GM23338 (cell line): ENCODE measurements at places on chromosomes 7 and 10. TPM values are rescaled to one million over a fixed set of nuclear protein-coding genes. Genes with fewer than 3 reads are reported as not detected.

Gene SEMA3D
- total RNA-seq = 7.2 and 8.9 TPM in 2 replicates

Gene FAM25A
- not detected in 2 replicates for total RNA-seq

Gene CDK1
- total RNA-seq = 166 and 168 TPM in 2 replicates

Gene C10orf62
- total RNA-seq = not detected in 2 replicates

Gene PAX2
- total RNA-seq = not detected in 2 replicates

Gene SPDYE16
- not detected in 2 replicates for total RNA-seq

Gene KLF14
- total RNA-seq = not detected in 2 replicates

Gene MOGAT3
- total RNA-seq = 0.85 TPM in 1 of 2 replicates, not detected in the other

Gene PDE6C
- not detected in 2 replicates for total RNA-seq

Gene MYO1G
- 0.08 and 0.10 TPM in 2 replicates for total RNA-seq

Gene HOXA9
- total RNA-seq = not detected in 2 replicates

Gene PLEKHS1
- total RNA-seq = not detected in 2 replicates

Gene CFAP70
- total RNA-seq = 0.08 and 0.17 TPM in 2 replicates

Gene EPO
- total RNA-seq = 0.89 TPM in 1 of 2 replicates, not detected in the other

Gene LHFPL3
- total RNA-seq = 0.24 and 0.43 TPM in 2 replicates

Gene CALML5
- 0.27 TPM in 1 of 2 replicates, not detected in the other for total RNA-seq

Gene ASB4
- not detected in 2 replicates for total RNA-seq

Gene KBTBD2
- 33.9 and 34.9 TPM in 2 replicates for total RNA-seq

DNA sequence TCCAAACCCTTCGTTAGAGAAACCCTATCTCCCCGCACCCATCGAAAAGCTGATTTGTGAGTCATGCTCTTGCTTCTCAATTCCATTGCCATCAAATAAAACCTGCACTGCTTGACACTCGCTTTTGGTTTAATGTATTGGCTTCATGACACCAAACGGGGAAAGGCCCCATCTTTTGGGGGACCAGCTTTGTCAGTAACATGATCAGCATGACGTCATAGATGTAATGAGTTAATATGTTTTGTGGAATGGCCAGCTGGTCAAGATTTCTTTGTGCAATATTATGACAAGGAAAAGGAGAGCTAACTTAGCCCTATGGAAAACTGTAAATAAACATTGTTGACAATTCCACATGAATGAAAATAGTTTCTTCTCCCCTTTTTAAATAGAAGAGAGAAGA lies 1260.5 kb upstream of the CELF2 start:
- DNase-seq = no peak

DNA sequence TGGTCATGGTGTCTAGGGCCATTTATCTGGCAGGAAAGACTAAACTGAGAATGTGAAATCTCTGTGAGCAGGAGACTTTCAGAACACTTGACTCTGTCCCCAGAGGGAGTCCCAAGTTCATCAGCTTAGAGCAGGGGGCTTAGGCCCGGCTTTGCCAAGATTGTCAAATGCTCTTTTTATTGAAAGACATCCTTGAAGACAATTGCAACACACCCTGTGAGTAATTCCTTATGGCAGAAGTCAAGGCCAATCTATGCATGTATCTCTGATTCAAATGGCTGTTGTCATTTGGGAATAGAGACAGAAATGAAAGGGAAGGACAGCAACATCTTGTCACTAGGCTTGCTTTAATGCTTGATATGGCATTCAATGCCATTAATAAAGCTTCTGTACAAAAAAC lies 33.7 kb downstream of the BAMBI start:
- DNase-seq = no peak

DNA sequence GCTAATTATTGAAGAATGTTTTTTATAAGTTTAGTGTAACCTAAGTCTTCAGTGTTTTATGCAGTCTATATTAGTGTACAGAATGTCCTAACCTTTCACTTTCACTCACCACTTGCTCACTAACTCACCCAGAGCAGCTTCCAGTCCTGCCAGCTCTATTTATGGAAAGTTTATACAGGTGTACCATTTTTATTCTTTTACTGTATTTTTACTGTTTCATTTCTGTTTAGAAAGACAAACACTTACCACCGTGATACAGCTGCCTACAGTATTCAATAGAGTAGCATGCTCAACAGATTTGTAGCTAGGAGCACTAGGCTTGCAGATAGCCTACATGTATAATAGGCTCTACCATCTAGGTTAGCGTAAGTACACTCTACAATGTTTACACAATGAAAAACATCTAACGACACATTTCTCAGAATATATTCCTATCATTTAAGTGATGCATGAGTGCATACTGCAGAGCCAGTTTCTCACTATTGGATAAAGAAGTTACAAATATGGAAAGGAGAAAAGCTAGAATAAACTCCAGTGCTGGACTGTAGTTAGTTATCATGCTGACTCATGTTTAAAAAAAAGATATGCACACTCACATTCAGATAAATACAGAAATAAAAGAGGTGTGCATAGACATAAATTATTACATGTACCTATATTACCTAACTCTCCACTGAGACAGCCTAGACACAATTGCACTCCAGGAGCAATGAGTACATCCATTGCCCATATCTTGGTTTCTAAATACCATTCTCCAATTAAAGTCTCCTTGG lies 30.4 kb downstream of the STEAP1B start:
- no peak for DNase-seq

- no peak for DNase-seq
Observed at GRCh38 chr7:36692456-36692855, 31.8 kb downstream of the AOAH start.

DNA sequence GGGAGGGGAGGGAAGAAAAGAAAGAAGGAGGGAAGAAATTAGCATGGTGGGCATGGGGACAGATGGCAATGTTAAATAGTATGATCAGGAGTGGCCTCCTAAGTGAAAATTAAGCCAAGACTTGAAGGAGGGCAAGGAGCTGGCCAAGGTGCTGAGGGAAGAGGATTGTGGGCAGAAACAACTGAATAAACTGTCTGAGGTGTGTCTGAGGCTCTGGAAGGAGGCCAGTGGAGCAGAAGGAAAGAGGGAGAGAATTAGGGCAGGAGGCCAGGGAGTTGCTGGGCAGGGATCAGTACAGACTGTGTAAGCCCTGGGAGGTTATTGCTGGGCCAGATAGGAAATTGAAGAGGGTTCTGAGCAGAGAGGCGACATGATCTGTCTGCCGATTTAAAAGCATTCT lies 40.6 kb upstream of the VKORC1L1 start:
- peak; percentile 51 for DNase-seq

GRCh38 chr10:5563321-5563961 lies 38.7 kb downstream of the CALML3 start:
- DNase-seq = no peak

- no peak for DNase-seq
Observed at GRCh38 chr10:95485056-95485844, 75.9 kb downstream of the SORBS1 start.

DNA sequence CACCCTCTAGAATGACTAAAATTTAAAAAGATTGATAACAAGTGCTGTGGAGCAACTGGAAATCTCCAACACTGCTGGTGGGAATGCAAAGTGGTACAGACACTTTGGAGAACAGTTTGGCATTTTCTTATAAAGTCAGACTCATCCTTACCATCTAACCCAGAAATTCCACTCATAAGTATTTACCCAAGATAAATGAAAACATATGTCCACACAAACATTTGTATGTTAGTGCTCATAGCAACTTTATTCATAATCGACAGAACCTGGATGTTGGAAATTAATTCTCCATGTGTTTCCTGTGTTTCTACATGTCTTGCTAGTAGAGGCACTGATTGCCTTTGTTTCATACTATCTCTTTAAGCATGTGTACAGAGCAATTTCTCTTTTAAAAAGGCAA lies 282.4 kb downstream of the AHR start:
- DNase-seq = no peak

GRCh38 chr10:100660945-100661344 lies 84.4 kb upstream of the PAX2 start:
- DNase-seq = no peak

DNA sequence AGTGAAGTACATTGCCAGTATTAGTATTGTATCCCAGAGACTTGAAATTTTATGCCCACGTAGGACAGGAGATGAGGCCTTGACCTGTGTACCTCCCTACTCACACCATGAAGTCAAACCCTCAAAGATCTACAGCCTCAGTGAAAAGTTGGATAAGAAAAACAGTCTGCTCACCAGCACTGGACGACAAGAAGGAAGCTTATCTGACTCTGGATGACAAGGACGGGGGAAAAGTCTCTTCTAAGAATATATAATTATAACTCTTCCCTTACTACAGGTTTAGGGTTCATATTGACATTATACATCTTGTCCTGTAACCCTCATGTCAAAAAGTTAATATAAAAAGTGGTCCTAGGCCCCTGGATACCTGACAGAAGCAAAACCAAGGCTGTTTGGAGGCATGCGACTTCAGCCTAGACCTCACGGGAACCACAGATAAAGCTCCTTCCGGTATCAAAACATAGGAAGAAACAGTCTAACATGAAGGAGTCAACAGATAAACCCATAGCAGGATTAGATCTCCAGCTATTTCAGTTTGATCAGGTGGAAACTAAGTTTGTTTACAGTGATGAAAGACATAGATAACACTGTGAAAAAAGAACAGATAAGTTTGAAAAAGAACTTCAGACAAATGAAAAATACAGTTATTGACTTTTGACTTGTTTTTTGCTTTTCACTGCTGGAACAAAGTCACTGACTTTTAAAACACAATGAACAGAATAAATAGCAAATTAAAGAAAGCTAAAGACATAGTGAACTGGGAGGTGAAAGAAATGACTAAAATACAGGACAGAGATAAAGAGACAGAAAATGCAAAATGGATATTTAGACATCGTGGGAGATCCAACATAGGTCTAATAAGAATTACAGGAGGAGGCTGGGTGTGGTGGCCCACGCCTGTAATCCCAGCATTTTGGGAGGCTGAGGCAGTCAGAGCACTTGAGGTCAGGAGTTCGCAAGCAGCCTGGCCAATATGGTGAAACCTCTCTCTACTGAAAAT lies 145.9 kb downstream of the PHTF2 start:
- no peak for DNase-seq

GRCh38 chr7:23532490-23533237 lies 883 bp upstream of the TRA2A start:
- no peak for DNase-seq

GRCh38 chr10:93535293-93535692 lies 31.2 kb upstream of the FFAR4 start:
- peak; percentile 59 for DNase-seq

DNA sequence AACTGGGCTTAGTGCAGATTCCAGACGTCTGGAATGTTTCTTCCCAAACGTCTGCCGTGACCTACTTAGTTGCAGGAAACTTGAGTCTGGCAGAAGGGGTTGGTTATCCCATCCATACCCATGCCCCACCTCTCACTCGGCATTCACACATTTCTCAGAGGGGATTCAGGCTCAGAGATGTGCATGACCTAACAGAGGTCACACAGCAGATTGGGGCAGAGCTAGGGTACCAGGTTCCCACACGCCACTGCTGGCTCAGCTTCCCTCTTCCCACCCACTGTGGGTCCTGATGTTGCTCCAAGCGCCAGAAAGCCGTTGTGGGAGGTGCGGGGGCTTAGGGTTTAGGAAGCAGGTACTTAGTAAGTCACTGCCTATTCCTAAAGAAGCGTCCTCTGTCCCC lies 3.0 kb downstream of the UCMA start:
- DNase-seq = no peak

- DNase-seq = peak; percentile 22
Observed at GRCh38 chr10:110069502-110069982, 61.8 kb downstream of the ADD3 start.

DNA sequence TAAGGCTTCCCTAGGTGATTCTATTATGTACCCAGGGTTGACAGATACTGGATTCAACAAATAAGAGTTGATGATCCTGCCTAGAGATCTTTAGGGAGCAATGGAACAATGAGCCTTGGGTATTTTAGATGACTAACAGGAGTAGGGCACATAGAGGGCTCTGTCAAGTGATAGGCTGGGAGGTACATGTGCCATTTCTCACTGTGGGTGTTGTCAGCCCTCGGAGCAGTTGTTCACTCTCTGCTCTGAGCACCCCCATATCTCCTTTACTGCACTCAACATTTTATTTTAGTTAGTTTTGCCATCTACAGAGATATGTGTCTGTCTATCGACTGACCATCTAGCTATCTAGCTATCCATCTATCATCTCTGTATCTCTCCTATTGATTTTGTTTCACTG lies 950.6 kb downstream of the TYW1 start:
- no peak for DNase-seq

DNA sequence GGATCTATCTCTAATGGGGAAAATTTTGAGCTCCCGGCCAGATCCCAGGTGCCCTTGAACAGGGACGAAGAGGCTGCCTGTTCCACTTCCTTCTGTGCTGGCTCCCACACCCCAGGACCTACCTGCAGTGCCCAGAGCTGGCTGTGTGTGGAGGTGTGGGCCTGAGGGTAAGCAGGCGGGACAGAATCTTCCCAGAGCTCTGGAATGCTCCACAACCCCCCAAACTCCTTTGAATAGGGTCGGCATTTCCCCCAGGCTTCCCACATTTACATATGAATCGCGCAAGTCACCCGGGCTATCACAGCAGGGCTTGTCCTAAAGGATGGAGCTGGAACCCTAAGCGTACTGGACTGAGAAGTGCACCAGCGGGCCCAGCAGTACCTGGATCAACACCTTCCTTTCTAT lies 95.9 kb downstream of the DNMBP start:
- peak; percentile 99 for DNase-seq

DNA sequence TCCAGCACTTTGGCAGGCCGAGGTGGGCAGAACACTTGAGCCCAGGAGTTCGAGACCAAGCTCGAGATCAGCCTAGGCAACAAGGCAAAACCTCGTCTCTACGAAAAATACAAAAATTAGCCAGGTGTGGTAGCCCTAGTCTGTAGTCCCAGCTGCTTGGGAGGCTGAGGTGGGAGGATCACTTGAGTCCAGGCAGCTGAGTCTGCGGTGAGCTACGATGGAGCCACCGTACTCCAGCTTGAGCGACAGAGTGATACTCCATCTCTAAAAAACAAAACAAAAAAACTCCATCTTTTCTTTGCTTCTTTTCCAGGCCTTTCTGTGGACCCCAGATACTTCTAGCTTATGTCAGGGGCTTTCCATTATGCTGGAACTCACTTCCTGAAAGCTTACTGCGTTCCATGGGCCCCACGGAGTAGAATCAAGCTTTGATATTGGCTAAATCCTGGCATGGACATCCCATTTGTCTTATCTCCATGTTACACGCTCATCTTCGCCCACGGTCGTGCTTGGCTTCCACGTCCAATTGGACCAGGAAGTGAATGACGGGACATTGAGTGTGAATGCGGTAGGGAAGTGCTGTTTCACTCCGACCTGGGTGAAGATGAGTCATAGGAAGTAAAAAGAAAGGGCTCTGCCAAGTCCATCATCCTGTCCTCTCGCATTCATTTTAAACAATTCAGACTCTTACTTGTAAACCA lies 45.7 kb downstream of the FAM171A1 start:
- no peak for DNase-seq

GRCh38 chr7:31102973-31103850 lies 51.1 kb downstream of the ADCYAP1R1 start:
- DNase-seq = no peak
